ENCODE measurements at places on chromosomes 3 and 15. TPM values are rescaled to one million over a fixed set of nuclear protein-coding genes. Genes with fewer than 3 reads are reported as not detected.

DNA sequence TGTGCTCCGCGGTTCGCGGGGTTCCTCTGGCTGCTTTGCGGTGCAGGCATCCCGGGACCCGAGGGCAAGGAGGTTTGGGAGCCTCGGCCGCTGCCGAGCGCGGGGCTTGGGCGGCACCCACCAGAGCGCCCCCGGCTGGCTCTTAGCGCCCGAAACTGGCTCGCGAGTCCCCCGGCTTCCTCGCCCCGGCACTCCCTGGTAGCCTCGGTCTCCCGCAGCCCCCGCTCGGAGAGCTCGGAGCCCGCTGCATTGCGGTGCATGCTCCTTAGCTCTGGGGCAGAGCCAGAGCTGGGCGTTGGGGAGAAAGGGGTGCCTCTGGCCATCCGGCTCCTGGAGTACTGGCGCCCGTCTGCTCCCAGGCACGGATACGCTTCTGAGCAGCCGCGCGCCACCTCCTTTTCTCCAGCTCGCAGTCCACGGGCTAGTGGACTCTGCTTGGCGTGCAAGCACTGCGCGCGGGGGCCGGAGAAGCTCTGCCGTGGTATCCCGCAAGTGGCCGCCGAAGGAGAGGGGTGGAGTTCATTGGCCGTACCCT, 753 bp downstream of the EPHB1 start:
- H3K4me1 ChIP-seq: no peaks in the 10 kb centered on the region
- H3K36me3 ChIP-seq: no peaks in the 10 kb centered on the region
- DNase-seq: no peak
- no peaks in the 10 kb centered on the region for H3K27me3 ChIP-seq
- peak overlapping the region; percentile 51 for H3K27ac ChIP-seq

DNA sequence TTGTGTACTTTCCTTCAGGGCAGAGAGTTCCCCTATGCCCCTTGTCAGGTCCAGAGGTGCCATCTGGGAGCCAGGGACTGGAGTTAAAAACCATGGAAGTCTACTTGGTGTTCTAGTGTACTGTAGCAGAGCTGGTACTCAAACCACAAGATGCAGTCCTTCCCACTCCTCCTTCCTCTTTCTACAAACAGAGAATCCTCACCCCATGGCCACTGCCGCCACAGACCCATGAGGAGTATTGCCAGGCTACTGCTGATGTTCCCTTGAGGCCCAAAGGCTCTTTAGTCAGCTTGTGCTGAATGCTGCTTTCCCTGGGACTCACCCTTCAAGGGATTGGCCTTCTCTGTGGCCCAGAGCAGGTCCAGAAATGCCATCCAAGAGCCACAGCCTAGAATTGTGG, 229.2 kb upstream of the ZPLD1 start:
- no peaks in the 10 kb centered on the region for H3K36me3 ChIP-seq
- peak overlapping the region; percentile 62 for H3K27ac ChIP-seq
- H3K4me1 ChIP-seq: no peaks in the 10 kb centered on the region
- no peak overlapping the region for H3K4me3 ChIP-seq
- no peak for DNase-seq
- no peaks in the 10 kb centered on the region for H3K27me3 ChIP-seq

C3orf85 gene
- not detected for total RNA-seq

PAQR5 gene
- not detected for total RNA-seq
